ENCODE measurements at places on chromosomes 3 and 15.

- DNase-seq: no peak
These were observed 11.4 kb downstream of the C15orf40 start for GRCh38 chr15:82999905-83000671.

DNA sequence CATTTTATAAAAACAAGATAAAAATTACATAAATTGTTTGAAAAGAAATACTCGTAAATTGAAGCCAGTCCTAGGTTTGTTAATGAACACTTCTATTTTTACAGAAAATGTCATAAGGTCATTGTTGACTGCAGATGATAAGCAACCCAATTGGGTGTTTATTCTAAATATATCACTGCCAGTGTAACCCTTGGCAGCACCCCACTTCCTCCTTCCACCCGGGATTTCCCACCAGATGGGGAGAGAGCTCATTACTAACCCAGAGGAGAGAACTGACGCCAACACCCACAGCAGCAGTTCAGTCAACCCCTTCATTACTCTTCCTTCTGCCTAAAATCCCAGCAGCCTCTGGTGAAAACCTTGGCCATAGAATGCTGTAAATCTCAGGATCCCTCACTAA is 307.6 kb downstream of the GAP43 start:
- no peak for DNase-seq

- no peak for DNase-seq
These were observed 7.9 kb upstream of the BCL2A1 start for GRCh38 chr15:79978655-79979514.

DNA sequence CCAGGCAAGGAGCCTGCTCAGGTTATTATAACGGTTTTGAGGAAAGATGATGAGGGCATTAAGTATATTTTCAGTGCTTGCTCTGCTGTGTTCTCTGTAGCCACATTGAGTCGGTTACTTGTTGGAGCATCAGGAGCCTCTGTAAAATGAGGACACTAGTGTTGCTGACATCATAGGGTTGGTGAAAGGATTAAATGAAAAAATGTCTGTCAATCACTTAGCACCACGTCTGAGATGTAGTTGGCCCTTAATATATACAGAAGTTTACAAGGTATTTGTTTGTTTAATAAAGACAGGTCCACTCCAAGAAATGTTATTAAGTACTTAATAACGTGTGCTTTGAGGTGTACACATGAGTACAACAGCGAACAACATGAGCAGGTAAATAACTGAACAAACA is 735 bp upstream of the SLC25A26 start:
- no peak for DNase-seq

DNA sequence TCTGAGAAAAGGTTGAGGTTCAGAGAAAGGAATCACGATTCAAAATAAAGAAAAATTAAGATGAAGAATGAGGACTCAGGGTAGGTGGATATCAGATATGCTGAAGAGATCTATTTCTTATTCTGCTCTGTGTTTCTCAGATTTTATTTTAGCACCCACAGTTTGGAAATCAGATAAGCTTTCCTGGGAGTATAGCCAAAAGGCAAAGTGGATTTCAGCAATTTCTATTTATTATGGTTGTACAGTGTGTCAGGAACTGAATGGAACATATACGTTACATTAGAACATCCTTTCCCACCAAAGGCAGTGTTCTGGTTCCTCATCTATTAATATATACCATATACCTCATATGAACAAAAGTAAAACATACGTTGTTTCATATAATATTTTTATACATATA is 18.9 kb downstream of the PEX5L start:
- DNase-seq: no peak

DNA sequence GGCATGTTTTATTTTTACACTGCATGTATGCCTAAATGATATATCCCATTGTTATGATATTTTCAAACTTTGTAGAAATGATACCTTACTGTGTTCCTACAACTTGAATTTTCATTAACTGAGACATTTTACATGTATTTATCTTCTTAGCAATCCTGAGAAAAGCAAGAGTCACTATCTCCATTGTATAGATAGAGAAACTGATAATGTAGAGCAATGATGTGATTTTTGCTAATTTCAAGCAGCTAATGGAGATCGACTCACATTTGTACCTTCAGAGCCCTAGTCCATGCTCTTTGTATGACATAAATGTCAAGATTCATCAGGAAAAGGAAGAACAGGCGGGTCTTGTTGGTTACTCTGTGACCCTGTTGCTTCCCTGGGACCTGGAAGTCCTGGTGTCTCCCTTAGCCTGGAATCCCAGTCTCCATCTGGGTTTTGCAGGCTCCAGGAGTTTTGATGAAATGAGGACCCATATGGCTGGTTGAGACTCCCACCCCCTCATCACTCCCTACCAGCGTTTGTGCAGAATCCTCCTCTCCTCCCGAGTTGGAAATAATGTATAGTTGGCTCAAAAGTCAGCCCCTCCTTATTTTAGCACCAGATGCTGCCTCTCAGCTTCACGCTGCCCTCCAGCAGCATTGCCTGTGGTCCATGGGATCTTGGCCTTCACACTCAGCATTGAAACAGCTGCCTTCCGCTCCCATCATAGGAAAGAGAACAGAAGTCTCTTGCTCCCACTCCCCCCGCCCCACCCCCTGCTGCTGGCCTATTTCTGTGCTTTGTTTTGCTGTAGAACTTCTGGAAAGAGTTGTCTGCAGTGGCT is 67.1 kb downstream of the APBA2 start:
- DNase-seq: no peak

DNA sequence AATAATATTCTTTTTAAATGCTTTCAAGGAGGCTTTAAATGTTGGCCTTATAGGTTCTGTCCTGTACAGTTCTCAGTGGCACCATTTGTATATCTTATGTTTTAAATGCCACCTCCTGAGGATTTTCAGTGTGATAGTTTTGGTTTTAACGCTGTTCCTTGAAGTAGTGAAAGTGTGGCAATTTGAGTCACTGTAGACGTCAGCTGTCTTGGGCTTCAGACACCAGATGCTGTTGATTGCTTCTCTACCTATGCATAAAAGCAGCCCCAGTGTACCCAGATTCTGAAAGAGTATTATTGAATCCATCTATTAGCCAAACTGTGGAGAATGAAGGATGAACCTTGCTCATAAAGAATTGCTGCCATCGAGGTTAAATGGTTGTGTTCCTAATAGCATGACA is 316.8 kb upstream of the GBE1 start:
- DNase-seq: no peak

GRCh38 chr3:130844462-130844861 is 49.4 kb upstream of the ATP2C1 start:
- no peak for DNase-seq

GRCh38 chr15:86014016-86014415 is 65.7 kb upstream of the AGBL1 start:
- no peak for DNase-seq

DNA sequence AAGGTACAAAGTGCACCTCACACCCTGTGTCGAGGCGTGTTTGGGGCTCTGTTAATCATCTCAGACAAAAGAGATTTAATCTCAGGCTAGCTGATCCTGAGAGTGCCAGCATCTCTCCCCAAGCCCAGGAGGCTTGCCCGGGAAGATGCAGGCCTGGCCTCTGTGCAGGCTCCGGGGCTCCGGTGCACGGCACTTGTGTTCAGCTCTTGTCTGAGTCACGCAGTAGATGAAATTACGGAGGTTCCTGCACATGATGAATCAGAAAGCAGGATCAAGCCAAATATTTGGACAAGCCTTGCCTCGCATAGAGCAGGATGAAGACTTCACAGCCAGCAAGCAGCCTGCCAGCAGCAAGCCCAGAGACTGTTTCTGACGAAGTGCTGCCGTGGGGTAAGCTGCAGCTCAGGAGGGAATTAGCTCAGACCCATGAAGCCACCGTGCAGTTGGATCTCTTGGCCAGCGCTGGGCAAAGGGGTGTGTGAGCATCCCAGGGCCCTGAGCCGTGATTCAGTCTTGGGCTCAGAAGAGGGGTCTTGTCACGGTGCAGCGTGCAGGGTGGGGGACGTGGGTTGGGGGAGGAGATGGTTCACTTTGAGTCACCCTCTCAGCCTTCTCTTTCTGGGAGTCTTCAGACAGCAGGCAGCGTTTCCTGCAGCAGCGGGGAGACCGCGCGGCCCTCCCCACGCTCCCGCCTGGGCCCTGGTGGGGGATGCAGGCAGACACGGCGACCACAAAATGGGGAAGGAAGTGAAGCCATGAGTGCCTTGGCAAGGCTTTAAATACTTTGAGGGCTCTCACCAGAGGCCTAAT is 89.2 kb upstream of the MEF2A start:
- no peak for DNase-seq

DNA sequence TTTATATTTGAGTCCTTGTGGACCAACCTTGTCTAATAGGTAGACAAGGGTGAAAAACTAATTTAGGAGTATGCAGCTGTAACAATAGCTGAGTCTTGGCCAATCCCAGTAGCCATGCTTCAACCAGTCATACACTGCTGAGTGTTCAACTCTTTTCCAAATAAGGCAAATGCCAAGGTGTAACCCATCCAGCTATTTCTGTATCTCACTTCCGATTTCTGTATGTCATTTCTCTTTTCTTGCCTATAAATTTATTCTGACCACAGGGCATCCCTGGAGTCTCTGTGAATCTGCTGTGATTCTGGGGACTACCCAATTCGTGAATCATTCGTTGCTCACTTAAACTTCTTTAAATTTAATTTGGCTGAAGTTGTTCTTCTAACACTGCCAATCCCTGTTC is 93.2 kb downstream of the MAGI1 start:
- DNase-seq: no peak

GRCh38 chr15:101440846-101441590 is 48.5 kb downstream of the PCSK6 start:
- no peak for DNase-seq

DNA sequence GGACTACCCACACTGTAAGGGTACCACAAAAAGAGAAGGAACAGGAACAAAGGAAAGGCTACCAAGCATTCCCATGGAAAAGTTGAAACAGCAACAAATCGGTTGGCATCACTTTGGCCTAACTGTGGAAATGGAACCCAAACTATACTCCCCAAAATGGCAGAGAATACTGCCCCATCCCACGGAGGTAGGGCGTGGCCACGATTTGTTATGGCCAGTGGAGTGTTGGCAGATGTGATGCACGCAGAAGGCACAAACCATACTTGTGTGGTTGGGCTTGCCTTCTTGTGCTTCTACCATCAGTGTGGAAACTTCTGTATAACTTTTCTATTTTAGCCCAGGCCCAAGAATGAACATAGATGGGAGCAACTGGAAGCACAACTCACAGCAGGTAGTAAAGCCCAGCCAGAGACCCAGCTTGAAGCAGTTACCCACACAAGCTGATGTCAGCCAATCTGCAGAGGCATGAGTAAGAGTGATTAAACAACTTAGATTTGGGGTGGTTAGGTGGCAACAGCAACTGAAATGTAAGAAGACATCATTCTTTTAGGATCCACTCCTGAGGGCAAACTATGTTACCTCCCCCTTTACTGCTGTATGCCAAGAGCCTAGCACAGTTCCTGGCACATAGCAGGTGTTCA is 64.1 kb downstream of the BTD start:
- DNase-seq: no peak

- no peak for DNase-seq
These were observed 4.3 kb downstream of the RBP1 start for GRCh38 chr3:139534992-139535879.

DNA sequence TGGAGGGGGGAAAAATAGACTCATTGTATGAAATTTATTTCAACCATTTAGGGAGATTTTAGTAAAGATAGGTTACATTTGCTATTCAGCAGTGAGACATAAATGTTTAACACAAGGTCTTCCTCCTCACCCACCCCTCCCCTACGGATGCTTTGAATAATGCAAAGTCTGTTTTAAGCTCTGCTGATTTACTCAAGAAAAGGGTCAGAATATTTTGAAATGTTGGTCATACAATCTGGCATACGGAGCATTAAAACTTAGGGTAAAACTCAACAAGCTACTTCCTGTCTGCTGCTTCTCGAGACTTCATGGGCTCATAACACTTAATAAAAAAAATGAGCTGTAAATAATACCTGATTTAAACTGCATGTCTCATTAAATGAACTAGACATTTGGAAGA is 156.3 kb downstream of the WNT5A start:
- no peak for DNase-seq

- DNase-seq: no peak
These were observed 88.8 kb upstream of the TBL1XR1 start for GRCh38 chr3:177286034-177286433.

DNA sequence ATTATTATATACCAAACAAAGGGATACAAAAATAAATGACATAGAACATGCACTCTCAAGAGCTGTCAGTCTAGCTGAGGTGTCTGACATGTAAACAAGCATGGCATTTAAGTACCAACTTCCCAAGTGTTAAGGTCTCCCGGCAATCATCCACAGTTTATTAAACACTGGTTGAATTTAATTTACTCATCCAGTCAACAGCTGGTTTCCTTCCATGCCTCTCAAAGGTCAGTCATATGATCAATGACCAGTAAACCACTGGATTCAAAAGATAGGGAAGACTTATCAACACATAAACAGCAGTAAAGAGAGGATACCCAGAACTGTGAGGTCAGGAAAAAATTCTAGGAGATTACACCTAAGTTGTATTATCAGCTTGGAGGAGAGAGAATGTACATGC is 80.4 kb downstream of the ADAM10 start:
- no peak for DNase-seq

DNA sequence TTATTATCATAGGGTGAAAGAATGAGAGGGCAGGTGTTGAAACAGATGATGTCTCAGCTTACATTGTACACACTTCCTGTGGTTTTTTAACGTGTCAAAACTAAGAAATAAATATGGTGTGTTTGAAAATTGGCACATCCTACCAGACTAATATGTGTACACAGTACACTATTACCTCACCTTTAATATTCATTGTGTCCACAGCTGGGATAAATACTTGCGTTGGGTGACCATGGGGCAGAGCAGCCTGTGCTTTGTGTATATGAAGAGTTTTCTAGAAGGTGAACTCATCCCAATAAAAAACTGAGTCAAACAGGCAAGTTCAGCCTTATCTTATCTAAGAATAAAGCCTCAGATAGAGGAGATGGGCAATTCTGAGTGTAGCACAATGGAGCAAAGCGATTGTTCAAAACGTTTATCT is 17.3 kb downstream of the SUCNR1 start:
- DNase-seq: no peak

DNA sequence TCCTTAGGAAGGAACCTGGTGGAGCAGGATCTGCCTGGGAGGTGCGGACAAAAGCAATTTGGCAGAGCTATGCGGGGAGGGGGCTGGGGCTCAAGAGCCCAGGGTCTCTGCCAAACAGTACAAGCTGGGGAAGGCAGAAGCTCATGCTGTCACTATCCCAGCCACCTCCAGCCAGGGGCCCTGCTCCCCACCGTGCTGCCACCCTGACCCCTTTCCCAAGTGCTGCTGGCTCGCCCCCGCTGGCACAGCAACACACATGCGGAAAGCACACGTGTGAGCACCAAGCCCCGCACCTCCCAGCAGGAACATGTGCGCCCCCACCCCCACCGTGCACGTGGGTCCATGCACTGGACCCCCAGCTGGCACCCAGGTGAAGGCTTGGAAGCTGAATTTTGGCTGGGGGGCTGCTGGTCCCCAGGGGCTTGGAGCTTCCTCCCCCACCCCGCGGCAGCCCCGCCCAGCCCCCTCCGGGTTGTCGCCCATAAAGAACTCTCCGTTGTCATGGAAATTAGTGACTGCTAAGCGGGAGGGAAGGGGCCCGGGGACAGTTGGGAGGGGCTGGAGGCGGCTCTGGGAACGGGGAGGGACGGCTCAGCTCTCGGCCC is 742 bp downstream of the CAMKV start:
- DNase-seq: no peak

GRCh38 chr3:194250098-194251002 is 100.8 kb downstream of the CPN2 start:
- DNase-seq: no peak

- DNase-seq: peak; percentile 34
These were observed 205.9 kb upstream of the IGF1R start for GRCh38 chr15:98442379-98442833.
